ENCODE measurements at places on chromosomes 3 and 15. TPM values are rescaled to one million over a fixed set of nuclear protein-coding genes. Genes with fewer than 3 reads are reported as not detected.
A peak's percentile ranks its signal among the peaks of the same experiment; 100 is the strongest.

Gene ARHGEF26
- 62.6 TPM for total RNA-seq

GRCh38 chr3:44223299-44223698, 18.4 kb upstream of the TOPAZ1 start:
- no peak for DNase-seq

Gene TCAIM
- total RNA-seq: 24.1 TPM

GRCh38 chr3:44160818-44161217, 80.9 kb upstream of the TOPAZ1 start:
- DNase-seq: no peak

DNA sequence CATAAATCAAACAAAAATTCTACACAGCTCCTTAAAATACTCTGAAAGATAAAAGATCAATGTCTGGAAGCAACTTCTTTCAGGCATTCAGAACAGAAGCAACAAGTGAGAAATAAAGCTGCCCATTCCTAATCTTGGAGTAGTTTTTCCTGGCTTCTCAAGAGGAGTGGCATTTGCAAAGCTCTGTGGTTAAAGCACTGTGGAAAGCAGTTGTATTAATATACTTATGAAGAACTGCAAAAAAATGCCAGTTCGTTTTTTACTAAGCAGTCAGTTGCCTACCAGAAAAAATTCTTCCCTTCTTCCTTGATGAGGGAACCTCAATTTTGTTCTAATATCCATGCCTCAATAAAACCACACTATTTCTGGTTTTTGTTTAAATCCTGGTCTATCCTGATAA, 197.8 kb downstream of the TNIK start:
- DNase-seq: no peak

DNA sequence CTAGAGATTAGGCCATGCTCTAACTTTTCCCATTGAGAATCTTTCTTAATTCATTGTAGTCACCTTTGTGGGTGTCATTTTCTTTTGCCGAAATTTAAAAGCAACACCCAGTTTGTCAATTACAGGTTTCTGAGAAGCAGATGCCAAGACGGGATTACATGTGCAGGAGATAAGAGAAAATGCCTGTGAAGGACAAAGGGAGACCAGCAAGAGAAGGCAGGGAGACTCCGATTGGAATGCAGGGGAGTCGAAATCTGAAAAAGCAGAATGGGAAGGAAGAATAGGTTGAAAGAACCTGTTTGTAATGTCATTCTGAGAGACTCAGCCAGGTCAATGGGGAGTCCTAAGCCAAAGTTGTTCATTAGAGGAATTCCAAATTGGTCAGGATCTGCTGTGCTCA, 3.6 kb upstream of the DPH6 start:
- no peak for DNase-seq

GRCh38 chr3:186360779-186361178, 1.3 kb downstream of the DGKG start:
- DNase-seq: no peak

DNA sequence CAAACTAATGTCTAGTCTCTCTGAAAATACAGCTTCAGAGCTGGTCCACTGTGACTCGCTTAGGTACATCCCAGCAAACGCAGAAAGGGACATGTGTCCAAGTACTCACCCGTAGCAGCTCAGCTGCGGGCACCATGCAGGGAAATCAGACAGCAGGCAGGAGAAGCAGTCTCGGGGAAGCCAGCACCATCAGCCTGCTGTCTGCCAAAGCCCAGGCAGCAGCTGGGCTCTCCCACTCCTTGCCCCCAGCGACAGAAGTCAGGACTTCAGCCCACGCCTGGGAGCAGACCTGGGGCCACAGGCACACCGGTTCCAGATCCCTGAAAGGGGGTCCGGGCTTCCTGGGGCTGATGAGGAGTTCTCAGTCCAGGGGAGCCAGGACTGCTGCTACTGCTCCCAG, 34.9 kb downstream of the SEMA5B start:
- DNase-seq: no peak

DNA sequence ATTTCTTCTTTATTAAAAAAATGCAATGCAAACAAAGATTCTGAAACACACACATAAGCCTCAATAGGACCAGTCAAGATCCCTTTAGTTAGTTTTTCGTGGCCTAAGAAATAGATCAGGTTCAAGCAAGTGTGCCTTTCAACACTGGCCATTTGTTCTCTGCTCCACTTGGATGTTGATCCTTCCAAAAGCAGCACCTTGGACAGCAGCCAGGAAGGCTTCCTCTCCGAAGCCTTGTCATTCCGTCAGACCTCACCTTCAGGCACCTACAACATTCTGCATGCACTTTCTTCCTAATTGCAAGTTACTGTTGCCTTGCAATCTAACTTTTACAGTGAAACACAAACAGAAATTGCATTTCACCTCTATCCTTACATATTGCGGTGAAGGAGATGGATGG, 155.9 kb upstream of the FEZF2 start:
- DNase-seq: peak; percentile 8

GRCh38 chr3:159451067-159451466, 537.6 kb upstream of the IL12A start:
- no peak for DNase-seq

Gene PLSCR5
- total RNA-seq: not detected

Gene MASP1
- total RNA-seq: 10.9 TPM

Gene SCAP
- total RNA-seq: 78.3 TPM

DNA sequence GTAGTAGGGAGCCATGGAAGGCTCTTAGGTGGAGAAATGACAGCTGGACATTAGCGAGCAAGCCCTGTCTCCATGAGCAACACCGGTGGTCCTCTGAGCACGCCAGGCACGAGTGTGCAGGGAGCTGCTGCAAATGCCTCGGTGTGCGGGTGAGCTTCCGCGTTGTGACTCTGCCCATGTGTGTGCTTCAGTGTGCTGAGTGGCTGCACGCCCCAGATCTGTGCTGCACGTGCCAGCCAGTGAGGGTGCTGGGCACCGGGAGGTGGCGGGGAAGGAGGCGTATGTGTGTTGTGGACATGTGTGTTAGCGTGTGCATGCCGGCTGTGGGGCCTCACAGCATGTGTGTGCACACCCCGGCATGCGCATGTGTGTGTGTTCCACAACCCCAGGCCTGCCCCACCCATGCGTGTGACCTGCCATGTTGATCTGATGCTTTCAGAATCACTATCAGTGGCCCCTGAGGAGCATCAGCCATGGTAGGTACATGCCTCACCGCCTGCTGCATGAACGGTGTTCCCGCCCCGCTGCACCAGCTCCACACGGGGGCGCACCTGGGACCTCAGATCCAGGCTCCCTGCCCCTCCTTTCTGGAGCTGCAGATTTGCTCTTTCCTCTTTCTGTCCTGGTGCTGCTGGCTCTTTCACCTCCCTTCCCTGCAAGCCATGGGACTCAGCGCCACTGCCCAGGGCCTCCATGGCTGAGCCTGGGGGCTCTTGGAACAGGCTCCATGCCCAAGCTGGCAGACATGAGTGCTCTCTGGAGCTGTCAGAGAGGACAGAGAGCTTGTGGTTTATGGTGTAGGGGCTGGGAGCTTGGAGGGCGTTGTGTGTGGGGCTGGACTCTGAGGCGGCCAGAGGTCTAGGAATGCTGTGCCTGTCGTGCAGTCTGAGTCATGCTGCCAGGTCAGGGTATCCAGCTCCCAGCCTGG, 169.4 kb downstream of the TBC1D2B start:
- no peak for DNase-seq

- no peak for DNase-seq
Observed at GRCh38 chr15:47669221-47669620, 48.1 kb upstream of the SEMA6D start.

DNA sequence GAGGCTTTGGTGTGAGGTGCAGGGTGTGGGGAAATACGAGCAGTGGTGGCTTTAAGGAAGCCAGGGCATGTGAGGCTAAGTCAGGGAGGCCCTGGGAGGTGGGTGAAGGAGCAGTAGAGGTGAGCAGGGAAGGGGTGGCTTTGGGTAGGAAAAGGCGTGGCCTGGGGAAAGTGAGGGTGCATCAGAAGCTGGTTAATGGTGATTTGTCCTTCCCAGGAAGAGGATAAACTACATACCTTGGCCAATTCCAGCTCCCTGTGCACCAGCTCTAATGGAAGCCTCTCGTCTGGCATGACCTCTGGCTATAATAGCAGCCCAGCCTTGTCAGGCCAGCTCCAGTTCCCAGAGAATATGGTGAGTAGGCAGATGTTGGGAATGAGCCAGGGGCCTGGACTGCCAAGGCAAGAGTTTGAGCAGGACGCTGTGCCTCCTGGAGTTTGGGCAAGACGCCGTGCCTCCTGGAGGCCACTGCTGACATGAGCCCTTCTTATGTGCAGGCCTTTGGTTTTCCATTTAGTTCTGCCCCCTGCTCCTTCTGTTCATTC, 41.3 kb downstream of the CDAN1 start:
- no peak for DNase-seq

Gene ITIH1
- not detected for total RNA-seq

Data from tibial nerve (tissue), 4 donors.